Psoas muscle (tissue), 8 donors: ENCODE measurements at places on chromosomes 2 and 18. TPM values are rescaled to one million over a fixed set of nuclear protein-coding genes. Genes with fewer than 3 reads are reported as not detected.

Gene IL36B
- not detected for total RNA-seq

Gene SEMA4C
- total RNA-seq: 10.2 TPM

Gene THAP4
- total RNA-seq: 96.7 TPM

Gene CDK15
- total RNA-seq: 0.34 TPM

Gene RUFY4
- total RNA-seq: not detected

Gene MBD5
- total RNA-seq: 18.6 TPM

Gene YES1
- total RNA-seq: 19.8 TPM

Gene POTEE
- total RNA-seq: not detected

Gene SLC8A1
- 3.7 TPM for total RNA-seq

Gene MOB4
- total RNA-seq: 22.7 TPM

Gene OR6B2
- not detected for total RNA-seq

Gene KCNS3
- 7.1 TPM for total RNA-seq

Gene UGGT1
- 38.0 TPM for total RNA-seq

Gene SLC38A11
- 1.2 TPM for total RNA-seq

Gene SCYGR4
- total RNA-seq: not detected

Gene SLC16A14
- 1.2 TPM for total RNA-seq

Gene PAX3
- 20.5 TPM for total RNA-seq

Gene GKN2
- total RNA-seq: not detected

Gene KCNIP3
- total RNA-seq: 0.97 TPM

Gene CDH7
- total RNA-seq: not detected

Gene DSG1
- not detected for total RNA-seq

Gene TRPM8
- total RNA-seq: not detected

Gene CAVIN2
- 16.8 TPM for total RNA-seq

Gene COL5A2
- total RNA-seq: 6.9 TPM

Gene PID1
- 4.3 TPM for total RNA-seq

Gene ALKAL2
- total RNA-seq: not detected

Gene GPR75
- total RNA-seq: 0.51 TPM

Gene ANKAR
- total RNA-seq: 5.3 TPM

Gene GPR148
- not detected for total RNA-seq

Gene HOXD8
- 3.3 TPM for total RNA-seq

Gene ATG4B
- 51.3 TPM for total RNA-seq

Gene RIT2
- not detected for total RNA-seq

Gene DTNA
- total RNA-seq: 103 TPM

Gene TEX44
- not detected for total RNA-seq

Gene PKP4
- 19.8 TPM for total RNA-seq

Gene CCDC85A
- total RNA-seq: 3.2 TPM

Gene SPATA3
- total RNA-seq: not detected

Gene RBBP8
- 2.8 TPM for total RNA-seq

Gene DSG3
- total RNA-seq: not detected

Gene SOS1
- total RNA-seq: 35.7 TPM

Gene FBXO36
- 0.99 TPM for total RNA-seq

Gene NEU2
- total RNA-seq: not detected

Gene PCBP1
- total RNA-seq: 514 TPM

Gene ZFP36L2
- total RNA-seq: 103 TPM

Gene NCL
- 522 TPM for total RNA-seq

Gene IFIH1
- 1.3 TPM for total RNA-seq

Gene UGT1A8
- total RNA-seq: not detected

Gene MPPE1
- total RNA-seq: 33.4 TPM

Gene SLC25A12
- total RNA-seq: 70.0 TPM

Gene UGT1A6
- total RNA-seq: not detected

Gene TNS1
- 231 TPM for total RNA-seq

Gene KCNJ3
- 1.0 TPM for total RNA-seq

Gene SKA1
- total RNA-seq: not detected

Gene NMUR1
- 0.06 TPM for total RNA-seq

Gene HOXD4
- total RNA-seq: 1.2 TPM
